NCI-H2081 (cell line): ENCODE measurements at places on chromosomes 16 and 17.

GRCh38 chr17:78523934-78524655, 53.1 kb downstream of the DNAH17 start:
- DNase-seq = no peak

- DNase-seq = peak; percentile 72
Measured at GRCh38 chr16:14284930-14285512, 213.9 kb downstream of the MRTFB start.

GRCh38 chr16:67528870-67529581, 397 bp downstream of the RIPOR1 start:
- DNase-seq = peak; percentile 51

DNA sequence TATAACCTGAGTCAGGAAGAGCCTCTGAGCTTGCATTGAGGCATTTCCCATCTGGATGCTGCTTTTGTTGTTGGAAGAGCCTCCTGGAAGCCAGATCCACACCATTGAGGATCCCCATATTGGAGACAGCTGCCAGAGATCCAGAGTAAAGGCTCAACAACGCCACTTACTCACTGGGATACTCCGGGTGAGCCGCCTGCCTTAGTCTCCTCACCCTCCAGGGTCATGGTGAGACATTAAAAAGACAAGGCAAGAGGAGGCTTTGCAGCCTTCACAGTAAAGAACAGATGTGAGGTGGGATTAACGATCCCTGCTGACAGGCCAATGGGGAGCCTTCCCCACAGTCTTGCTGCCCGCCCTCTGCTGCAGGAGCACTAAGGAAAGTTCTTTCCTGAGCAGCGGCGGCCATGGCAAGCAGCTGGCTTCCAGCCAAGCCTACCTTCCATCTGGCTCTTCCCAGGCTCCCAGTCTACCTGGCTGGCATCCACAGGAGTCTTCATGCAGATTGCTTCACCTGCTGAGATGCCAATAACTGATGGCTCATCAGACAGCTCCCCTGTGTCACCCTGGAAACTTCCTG, 198.5 kb downstream of the CYLD start:
- no peak for DNase-seq

DNA sequence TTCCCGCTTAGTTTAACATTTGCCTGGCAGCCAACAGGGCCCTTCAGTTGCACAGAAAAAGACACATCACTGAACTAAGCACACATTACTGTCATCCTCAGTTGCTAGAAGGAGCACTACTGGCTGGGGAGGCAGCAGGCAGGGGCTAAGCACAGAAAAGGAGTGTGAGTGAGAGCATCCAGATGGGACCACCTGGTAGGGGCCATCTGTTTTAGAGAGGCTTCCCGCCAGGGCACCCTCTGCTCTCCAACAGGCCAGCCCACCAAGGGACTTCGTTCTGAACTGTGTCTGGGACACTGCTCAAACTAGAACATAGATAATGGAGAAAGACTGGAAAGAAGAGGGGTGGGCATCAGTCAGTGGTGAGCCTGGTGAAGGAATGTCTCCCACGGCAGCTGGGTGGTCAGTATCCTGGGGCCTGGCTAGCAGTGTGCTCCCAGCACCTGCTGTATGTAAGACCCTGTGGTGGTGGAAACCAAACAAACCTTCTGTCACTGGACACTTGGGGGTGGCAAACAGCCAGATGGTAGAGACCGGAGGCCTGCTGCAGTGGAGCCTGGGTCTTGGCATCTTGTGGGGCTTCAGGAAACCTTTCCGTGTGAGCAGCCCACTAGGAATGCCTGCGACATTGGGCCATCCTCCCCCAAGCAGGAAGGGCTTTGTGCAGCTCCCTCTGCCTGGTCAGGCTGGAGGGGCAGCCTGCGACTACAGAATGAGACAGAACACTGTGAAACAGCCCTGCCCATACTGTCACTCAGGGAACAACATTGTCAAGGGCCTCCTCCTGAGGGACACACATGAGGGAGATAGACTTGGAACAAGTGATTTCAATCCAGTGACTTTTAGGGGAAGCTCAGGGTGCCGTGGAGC, 12.8 kb upstream of the RANGRF start:
- DNase-seq = no peak

DNA sequence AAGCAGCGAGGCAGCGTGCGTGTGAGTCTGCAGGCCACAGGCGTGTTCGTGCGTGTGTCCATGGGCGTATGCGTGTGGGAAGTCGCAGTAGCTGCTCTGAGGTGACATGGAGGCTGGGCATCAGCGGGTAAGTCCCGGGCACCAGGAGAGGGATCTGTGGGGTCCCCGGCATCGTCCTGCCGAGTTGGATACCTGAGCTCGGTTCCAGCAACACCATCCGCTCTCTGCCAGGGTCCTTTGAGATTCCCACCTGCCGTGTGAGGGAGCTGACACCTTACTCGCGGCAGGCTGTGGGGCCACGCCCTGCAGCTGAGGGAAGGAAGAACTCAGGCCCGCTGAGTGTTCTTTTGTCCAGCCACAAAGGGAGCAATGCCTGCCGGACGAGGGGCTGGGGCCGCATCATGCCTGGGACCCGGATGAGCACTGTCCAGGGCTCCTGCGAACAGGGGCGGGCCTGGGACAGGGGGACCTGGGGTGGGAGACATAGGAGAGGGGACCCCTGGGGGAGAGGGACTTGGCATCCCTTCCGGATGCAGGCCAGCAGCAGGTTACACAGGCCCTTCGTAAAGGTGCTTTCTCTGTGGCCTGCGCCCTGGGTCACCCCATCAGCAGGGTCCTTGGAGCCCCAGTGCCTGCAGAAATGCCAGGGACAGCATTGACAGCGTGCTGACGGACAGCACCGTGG, 5.0 kb upstream of the SNAI3 start:
- DNase-seq = no peak

DNA sequence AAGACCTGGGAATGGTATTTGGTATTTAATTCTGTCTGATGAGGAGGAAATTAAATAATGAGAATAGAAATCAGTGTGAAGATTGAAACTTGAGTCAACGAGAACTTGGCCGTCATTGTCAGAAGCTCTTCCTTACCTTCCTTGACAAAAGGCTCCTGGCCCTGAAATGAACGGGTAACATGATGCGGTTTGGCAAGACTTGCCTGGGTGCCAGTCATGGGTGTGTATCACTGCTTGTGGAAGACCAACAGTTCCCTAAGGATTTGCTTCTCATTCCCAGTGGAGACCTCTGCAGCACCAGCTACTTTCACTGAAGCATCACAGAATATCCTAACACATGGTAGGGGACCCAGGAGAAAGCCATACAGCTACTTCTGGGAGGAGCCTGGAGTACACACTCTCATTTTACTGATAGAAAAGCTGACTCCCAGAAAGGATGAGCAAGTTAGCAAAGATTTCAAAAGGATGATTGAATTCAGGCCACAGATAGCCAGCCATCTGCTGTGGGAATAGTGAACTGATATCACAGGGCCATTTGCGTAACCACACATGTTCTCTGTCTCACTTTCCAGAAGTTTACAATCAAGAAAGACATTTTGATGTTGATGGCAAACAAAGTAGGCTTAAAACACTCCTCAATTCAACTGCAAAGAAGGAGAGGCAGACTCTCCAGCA, 258.1 kb upstream of the SALL1 start:
- DNase-seq = no peak

GRCh38 chr16:54462771-54463170, 176.2 kb upstream of the IRX3 start:
- no peak for DNase-seq

- DNase-seq = no peak
Measured at GRCh38 chr17:77867308-77867781, 91.2 kb upstream of the TNRC6C start.

GRCh38 chr17:72394531-72394930, 273.7 kb downstream of the SOX9 start:
- DNase-seq = peak; percentile 23

- DNase-seq = no peak
Measured at GRCh38 chr17:5562661-5563360, 21.5 kb downstream of the NLRP1 start.

DNA sequence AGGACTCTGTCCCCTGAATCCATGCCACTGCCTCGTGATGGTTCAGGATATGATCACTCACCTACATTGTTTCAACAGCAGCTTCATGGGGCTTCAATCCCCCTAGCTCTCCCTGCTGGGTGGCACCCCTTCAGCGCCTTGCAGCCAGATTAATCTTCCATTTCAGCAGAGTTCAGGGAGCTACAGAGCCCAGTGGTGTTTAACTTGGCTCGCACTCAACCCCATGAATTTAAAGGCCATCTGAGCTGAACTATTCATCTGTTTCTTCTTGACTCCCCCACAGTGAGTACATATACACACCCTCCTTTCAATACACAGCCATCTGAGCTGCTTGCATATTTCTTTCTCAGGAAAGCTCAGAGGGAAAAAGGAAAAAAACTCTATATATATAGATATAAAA, 202.8 kb upstream of the C16orf82 start:
- DNase-seq = no peak

DNA sequence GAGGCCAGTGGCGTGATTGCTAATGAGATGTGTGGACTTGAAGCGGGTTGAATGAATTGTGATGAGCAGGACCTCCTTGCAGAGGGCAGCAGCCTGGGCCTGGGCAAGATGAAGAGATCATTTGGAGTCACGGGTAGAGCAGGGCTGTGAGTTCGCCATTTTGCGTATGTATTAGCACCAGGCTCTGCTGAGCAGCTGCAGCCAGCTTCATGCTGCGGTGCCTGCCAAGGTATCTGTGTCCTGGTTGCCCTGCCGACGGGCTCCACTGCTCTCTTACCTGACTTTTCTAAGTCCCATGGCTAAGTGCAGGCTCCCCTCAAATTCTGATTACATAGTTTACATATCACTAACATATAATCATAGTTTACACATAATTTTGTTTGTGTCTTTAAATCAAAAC, 295.7 kb downstream of the SNX29 start:
- DNase-seq = no peak

- no peak for DNase-seq
Measured at GRCh38 chr16:2151188-2152091, 3.0 kb downstream of the RAB26 start.

- DNase-seq = no peak
Measured at GRCh38 chr17:38315497-38315896, 18.5 kb downstream of the MRPL45 start.

- DNase-seq = no peak
Measured at GRCh38 chr17:74759243-74759801, 10.9 kb downstream of the NHERF1 start.

- DNase-seq = no peak
Measured at GRCh38 chr17:28875848-28876550, 21.2 kb downstream of the ERAL1 start.

DNA sequence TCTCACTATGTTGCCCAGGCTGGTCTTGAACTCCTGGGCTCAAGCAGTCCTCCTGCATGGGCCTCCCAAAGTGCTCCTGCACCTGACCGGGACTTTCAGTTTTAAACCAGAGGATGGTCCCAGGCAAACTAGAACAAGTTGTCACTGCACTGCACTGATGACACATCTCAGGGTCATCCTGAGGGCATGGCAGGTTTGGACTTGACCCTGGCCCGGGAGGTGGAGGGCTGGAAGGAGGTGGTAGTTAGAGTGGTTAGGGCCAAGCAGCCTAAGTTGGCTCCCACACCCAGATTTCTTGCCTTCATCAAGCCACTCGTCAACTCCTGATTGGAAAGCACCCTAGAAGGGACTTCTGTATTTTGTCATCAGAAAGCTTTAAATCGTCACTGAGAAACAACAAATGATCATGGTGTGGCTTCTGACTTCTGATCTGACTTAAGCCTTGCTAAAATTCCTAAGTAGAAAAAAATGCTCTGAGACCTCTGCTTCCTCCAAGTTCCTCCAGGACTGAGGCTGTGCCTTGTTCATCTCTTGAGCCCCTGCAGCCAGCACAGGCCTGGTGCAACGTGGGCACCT, 43.5 kb downstream of the EMP2 start:
- DNase-seq = no peak

DNA sequence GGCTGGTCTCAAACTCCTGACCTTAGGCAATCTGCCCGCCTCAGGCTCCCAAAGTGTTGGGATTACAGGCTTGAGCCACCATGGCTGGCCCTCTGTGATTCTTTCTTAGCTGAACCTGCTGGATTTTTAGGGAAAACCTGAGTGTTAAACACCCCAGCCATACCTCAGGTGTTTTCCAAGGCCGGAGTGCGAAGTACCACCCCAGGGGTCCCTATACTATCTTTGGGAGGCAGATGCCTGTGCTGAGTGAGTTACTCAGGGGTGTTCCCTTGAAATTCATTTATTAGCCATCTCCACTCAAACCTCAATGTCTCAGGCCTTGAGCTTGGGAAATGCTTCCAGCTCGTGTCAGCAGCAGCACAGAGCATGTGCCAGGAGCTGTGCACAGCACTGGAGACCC, 432.7 kb downstream of the SLC39A11 start:
- no peak for DNase-seq

- DNase-seq = no peak
Measured at GRCh38 chr16:4775005-4775404, 8.0 kb upstream of the ZNF500 start.

DNA sequence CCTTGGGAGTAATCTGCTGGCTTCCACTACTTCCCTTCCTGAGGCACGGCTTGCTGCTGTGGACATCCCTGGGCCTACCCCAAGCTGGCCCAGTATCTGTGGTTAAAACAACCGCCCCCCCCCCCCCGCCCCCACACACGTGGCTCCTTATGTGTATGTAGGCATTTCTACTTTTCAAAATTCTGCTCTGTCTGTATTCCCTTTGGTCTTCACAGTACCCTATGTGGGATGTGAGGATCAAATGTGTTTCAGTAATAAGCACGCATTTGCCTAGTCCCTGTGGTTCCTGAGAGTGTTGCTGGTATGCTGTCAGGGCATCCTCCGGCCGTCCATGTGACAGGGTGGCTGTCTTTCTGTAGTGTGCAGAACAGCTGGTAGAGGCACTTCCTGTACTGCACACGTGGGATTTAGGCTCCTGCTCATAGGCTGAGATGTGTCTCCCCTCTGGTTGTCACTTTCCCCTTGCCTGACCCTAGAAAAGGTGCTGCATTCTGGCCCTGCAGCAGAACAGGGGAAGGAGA, 2.2 kb downstream of the NT5M start:
- peak; percentile 48 for DNase-seq

- DNase-seq = no peak
Measured at GRCh38 chr16:47064775-47065174, 79.0 kb downstream of the NETO2 start.

DNA sequence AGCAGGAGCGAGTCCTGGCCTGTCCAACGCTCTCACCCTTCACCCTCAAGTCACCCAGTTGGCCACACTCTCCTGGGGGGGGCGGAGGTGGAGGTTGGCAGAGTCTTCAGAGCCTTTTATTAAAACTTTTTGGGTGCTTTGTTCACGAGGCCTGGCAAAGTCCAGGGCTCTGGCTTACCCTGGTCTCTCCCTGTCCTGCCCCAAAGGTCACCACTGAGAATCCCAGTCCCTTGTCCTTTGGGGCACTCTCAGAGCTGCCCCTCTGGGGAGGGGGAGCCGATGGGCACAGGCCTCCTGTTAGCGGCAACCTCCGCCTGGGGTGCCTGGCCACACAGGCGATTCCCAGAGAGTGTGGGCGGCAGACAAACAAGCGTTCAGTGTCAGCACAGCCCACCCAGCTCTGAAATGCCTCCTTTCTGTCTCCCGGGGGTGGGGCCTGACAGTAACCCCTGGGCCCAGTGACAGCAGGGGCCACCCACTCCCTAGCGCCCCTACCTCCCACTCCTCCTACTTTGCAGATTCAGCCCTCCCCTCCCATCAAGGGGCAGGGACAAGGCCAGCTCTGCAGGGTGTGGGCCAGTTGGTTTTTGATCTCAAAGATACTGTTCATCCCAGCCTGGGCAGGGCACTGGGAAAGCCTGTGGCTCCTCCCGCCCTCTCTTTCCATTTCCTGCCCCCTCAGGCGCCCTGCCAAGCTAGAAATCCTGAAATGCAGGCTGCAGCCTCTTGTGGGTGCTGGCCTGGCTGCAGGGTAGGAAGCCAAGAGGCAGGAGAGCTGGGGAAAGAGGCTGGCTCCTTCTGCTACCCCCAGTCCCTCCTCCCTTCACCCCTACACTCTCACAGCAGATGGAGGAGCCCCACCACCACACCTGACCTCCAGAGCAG, 36.6 kb upstream of the EMP2 start:
- no peak for DNase-seq

- DNase-seq = no peak
Measured at GRCh38 chr17:79801156-79802038, 4.5 kb upstream of the CBX8 start.
